ENCODE measurements at places on chromosomes 6 and 20. TPM values are rescaled to one million over a fixed set of nuclear protein-coding genes. Genes with fewer than 3 reads are reported as not detected.

LY6G6C gene
- not detected for total RNA-seq

TRIM40 gene
- total RNA-seq = not detected

DNA sequence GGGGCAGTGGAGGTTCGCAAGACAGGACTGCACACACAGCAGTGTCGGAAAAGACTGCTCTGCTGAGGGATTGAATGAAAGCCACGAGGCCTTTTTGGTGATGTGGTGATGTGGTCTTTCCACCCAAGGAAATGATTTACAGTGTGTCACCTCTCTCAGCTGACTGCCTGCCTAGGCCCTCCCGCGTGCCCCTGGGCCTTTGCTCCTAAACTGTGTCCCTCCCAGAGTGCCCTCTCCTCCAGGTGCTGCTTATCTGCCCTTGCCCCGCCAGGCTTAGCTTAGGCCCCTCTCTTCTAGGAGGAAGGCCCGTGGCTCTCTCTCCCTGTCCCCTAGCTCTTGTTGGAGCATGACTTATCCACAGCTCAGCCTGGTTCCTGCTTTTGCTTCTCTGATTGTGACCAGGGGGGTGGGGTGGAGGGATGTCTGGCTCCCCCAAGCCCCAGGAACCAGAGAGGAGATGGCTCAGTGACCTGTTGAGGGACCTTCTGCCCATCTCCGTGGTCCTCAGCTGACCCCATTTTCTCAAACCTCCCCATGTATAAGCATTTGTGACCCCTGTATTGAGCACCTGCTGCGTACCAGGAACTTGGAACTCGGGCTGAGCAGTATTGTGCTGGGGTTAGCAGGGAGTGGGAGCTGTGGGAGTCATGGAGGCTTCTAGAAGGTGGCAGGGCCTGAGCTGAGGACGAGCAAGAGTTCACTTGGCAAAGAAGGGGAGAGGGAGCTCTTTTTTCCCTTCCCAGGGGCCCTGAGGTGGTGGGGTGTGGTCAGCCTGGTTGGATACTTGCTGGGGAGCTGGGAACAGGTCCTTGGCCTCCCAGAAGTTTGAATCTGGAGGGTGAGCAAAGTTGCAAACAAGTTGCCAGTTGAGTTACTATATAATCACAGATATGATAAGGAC, 2.2 kb downstream of the SRC start:
- H3K4me1 ChIP-seq = peaks cover 71% of the 10 kb centered on the region
- H3K4me3 ChIP-seq = no peak overlapping the region
- no peak for DNase-seq
- H3K27me3 ChIP-seq = no peaks in the 10 kb centered on the region

- no peak for DNase-seq
- H3K27me3 ChIP-seq = no peaks in the 10 kb centered on the region
- peaks cover 8% of the 10 kb centered on the region for H3K4me1 ChIP-seq
- H3K36me3 ChIP-seq = peaks cover 13% of the 10 kb centered on the region
- no peak overlapping the region for H3K27ac ChIP-seq
These were observed 58.5 kb downstream of the SCAF8 start for GRCh38 chr6:154791556-154792317.

- H3K27me3 ChIP-seq = no peaks in the 10 kb centered on the region
- H3K4me1 ChIP-seq = no peaks in the 10 kb centered on the region
- H3K4me3 ChIP-seq = no peak overlapping the region
- DNase-seq = no peak
These were observed 53.0 kb downstream of the SERAC1 start for GRCh38 chr6:158115102-158115501.
